ENCODE measurements at places on chromosomes 5 and 9. TPM values are rescaled to one million over a fixed set of nuclear protein-coding genes. Genes with fewer than 3 reads are reported as not detected.

Gene FAM221B
- not detected for total RNA-seq

Gene LCN10
- total RNA-seq = not detected

Gene PRKAA1
- 34.4 TPM for total RNA-seq

Gene LIFR
- total RNA-seq = 11.4 TPM

Gene ANKRD18A
- 13.7 TPM for total RNA-seq

Gene TRPM3
- not detected for total RNA-seq

Gene PTGER4
- 7.6 TPM for total RNA-seq

Gene SPINK4
- total RNA-seq = not detected

Gene PCDHGA10
- 0.02 TPM for total RNA-seq

Gene ADAMTS6
- 0.15 TPM for total RNA-seq

Gene DENND1A
- 13.4 TPM for total RNA-seq

Gene SELENOP
- total RNA-seq = 0.22 TPM

Gene PARP8
- total RNA-seq = 0.11 TPM

Gene FOCAD
- total RNA-seq = 18.1 TPM

Gene ELOVL7
- total RNA-seq = 13.5 TPM

Gene NR2F1-AS1
- 2.6 TPM for total RNA-seq

Gene PCDHB8
- total RNA-seq = 0.15 TPM

Measured in A549 treated with dexamethasone at 1 μM for 4 hours (cell line).